Heart left ventricle (tissue), 16 donors: ENCODE measurements at places on chromosomes 1 and 21.

DNA sequence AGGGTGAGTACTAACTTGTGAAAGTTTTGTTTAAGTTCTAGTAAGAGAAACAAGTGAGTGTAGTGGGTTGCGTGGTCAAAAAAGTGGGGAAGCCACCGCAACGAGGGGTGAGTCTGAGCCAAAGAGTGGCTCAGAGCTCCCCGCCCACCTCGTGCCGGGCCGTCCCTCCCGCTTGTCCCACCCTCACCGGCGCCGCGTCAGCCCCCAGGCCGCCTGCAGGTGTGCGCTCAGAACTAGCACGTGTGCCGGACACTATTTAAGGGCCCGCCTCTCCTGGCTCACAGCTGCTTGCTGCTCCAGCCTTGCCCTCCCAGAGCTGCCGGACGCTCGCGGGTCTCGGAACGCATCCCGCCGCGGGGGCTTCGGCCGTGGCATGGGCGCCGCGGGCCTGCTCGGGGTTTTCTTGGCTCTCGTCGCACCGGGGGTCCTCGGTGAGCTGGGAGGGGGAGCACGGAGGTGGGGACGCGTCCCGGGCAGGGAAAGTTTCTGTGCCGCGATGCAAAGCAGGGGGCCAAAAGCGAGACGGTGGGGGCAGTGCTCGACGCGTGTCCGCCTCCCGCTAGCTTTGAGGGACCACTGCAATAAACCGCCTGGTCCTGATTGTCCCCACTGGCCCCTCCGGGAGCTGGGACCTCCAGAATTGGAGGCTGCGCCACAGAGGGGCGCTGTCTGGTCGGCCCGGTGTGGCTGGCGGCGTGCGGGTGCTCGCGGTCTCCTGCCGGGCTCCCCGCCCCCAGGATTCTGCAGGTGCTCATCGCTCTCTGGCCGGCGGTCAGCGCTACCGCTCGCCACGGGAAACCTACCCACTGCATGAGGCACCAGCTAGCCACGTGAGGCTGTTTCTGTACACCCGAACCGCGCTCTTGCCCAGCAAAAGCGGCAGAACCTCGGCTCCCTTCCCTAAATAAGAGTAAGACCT, at the start of gene CR2:
CR2 (plus strand) TSS at position 283 of the 919 bp plus-strand sequence; CDS start at position 374, 91 bp downstream.
- no peak for DNase-seq

GRCh38 chr1:240031009-240031408, 60.7 kb upstream of the FMN2 start:
- DNase-seq, result no peak

DNA sequence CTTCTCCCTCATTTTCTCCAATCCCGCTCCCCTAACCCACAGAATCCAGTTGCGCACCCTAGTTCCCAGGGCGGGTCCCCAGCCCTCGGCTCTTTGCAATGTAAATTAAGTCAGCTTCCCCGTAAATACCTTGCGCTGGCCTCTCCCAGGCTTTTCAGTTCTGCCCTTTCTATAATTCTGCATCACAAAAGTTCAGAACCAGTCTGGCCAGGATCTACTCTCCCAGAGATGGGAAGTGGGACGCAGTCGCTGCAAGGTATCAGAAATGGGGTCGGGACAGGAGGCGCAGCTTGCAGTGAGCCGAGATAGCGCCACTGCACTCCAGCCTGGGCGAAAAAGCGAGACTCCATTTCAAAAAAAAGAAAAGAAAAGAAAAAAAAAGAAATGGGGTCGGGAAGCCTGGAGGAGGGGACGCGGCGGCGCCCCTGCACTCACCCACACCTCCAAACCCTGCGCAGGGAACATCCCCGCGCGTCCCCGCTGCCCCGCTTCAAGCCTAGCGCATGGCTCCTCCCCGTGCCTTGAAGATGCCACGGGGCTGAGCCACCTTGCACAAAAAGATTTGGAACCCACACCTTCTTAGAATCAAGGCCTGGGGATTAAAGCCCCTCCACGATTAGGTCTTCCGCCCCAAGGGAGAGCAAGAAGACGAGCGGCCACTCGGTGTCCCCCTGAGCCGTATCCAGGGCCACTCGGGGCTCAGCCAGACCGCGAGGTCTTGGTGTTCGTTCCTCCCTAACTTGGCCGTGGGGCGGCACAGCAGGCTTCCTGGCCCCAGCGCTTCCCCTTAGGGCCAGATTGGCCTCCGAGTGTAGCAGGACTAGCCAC, 27.2 kb upstream of the ITLN2 start:
- DNase-seq, result no peak

- no peak for DNase-seq
Observed at GRCh38 chr1:91523482-91523881, 22.8 kb downstream of the CDC7 start.

DNA sequence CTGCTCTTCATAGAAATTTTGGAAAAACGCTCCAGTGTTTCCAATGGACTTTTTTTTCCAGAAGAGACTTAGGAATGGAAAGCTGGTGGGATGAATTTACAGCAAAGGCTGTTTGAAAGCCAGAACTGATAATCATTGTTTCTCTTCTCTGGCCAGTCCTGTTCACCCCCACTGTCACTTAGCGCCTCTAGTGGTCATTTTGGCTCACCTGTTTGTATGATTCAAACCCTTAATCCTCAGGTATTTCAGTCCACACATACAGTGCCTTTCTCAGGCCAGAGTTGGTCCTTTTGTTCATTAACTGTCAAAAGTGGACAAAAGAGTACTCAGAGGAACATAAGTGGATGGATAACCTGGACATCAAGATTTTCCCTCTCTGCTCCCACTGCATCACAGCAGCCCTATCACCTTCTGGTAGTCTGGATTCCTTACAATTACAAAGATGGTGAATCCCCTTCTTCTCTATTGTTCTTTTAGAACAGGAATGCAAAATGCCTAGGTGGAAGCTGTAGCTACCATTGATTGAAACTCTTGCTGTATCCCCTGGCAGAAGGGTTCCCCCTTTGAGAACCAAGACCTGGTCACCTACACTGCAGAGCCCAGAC, 177.6 kb upstream of the OLFM3 start:
- no peak for DNase-seq

- peak; percentile 71 for DNase-seq
Observed at GRCh38 chr1:230822092-230822581, 46.2 kb downstream of the C1orf198 start.

GRCh38 chr21:44834951-44835646, 17.2 kb upstream of the SUMO3 start:
- DNase-seq, result no peak

DNA sequence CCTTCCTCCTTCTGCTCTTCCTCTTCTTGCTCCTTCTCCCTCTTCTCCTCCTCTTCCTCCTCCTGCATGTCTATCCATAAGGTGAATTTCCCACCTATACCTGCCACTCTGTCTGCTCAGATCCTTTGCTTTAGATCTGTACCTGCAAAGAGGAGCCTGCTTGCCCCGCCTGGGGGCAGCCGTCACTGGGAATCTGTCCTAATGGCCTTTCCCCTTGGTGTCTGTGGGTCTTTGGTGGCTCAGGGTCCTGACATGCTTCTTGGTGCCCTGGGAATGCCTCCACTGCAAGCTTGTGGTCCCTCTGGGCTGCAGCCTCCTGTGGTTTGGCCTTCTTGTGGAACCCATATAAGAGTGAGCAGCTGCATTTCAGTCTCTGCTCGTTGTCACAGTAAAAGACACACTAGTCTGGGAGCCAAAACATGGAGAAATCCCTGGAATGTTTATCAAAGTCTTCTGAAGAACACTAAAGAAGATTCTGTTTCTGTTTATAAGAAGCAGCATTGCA, 79.5 kb upstream of the CSF3R start:
- no peak for DNase-seq

DNA sequence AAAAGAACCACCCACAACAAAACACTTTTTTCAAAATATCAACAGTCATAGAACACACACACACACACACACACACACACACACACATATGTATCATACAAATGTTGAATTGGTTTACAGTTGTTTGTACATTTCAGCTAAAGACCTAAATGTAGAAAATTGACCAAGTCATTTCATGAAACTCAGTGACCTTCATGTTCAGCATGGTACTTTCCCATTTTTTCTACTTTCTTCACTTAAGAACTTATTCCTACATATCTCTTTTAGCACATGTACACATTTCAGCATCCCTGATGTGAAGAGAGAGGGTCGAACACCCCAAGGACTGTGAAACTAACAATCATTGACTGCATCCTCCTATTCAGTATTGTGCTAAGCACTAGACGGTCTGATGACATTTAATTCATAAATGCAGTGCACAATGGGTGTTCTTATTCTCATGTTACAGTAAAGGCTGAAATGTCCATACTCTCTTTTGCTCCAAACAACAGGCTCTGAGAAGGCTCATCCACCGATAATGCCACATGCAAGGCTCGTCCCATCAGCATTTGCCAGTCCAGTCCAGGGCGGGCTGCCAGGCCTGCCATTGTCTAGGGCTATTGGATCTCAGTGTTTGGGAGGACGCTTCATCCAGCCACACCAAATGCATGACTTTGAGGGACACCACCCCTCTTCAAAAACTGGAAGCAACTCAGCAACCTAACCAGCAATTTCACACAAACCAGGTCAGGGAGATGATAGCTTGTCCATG, 150.1 kb upstream of the RUNX1 start:
- DNase-seq, result no peak

DNA sequence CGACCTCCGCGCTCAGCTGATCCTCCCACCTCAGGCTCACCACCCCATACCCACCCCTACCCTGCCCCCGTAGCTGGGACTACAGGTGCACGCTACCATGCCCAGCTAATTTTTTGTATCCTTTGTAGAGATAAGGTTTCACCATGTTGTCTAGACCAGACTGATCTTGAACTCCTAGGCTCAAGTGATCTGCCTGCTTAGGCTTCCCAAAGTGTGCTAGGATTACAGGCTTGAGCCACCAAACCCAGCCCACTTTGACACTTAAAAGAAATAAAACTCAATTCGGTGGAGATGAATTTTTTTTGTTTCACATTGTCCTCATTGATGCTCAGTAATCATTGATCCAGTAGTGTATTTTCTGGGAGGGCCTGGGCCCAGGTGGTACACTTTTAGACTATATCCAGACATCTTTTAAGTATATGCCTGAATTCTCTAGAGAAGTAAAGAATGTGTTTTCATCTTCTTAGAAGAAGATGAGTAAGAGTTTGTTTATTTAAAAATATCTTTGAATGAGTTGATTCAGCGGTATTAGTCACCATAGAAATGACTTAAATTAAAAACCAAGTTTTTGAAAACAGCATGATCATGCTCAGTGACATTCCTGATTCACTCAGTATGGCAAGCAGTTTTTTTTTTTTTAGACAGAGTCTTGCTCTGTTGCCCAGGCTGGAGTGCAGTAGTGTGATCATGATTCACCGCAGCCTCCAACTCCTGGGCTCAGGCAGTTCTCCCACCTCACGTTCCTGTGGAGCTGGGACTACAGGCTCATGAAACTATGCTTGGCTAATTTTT, 57.8 kb downstream of the EPB41 start:
- no peak for DNase-seq

- DNase-seq, result no peak
Observed at GRCh38 chr1:2477309-2477708, 1.2 kb downstream of the PLCH2 start.

- DNase-seq, result no peak
Observed at GRCh38 chr1:115196296-115196695, 107.0 kb upstream of the TSPAN2 start.
